ENCODE measurements at places on chromosomes 2 and 18. TPM values are rescaled to one million over a fixed set of nuclear protein-coding genes. Genes with fewer than 3 reads are reported as not detected.

DNA sequence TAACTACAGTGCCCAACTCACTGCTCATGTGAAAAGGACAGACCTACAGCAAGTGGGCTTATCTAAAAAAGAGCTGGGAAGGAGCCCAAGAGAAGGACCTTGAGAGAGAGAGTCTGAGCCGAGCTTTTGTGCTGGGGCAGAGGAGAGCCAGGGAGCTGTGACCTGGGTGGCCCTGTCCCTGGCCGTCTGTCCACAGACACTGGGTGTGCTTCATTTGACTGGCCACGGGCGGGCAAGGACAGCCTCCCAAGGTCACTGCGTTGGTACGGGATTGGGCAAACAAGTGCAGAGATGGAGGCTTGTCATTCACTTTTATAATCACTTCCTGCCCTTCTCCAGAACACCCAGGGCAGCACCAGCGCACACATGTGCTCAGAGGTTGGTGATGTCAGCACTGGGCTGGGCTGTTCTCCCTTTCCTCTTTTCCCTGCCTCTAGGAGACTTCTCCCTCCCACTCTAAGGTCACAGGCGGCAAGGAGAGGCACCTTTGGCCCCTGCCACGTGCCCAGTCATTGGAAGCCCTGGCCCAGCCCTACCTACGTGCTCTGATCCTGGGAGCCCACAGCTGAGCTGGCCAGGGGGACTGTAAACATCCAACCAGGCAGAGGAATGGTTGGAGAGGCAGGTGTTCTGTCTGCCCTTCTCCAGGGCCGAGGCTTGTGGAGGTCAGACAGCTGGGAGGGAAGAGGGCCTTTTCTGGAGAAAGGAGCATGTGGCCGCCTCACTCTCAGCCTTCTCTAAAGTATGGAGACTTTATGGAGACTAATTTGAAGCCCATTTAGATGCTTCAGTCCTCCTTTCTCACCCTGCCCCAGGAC is 6.4 kb upstream of the PSD4 start:
- DNase-seq = no peak

- DNase-seq = no peak
Observed at GRCh38 chr2:144348846-144349245, 171.1 kb downstream of the ZEB2 start.

- no peak for DNase-seq
Observed at GRCh38 chr2:207289295-207290018, 123.7 kb upstream of the KLF7 start.

DNA sequence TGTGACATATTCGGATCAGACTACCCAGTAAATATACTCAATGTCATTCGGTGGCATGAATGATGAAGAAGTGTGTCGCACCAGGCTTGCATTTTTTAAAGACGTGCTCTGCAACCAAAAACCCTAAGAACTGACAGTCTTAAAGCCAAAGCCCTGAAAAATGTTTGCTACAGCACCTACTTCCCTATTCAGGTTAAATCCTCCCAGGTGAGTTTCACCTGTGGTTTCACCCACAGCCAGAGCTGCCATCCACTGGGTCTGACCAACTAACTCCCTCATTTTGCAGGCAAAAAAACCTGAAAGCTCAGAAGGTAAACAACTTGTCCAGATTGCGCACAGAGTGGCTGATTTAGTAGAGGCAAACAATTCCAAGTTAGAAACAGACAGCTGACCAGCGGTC is 222.3 kb upstream of the MGAT5 start:
- DNase-seq = no peak

GRCh38 chr2:238164906-238165287 is 6.1 kb downstream of the ERFE start:
- no peak for DNase-seq

Gene ZNF521
- total RNA-seq = 57.1 TPM

All from sciatic nerve (tissue), 2 donors.